ENCODE measurements at places on chromosomes 1 and 21. TPM values are rescaled to one million over a fixed set of nuclear protein-coding genes. Genes with fewer than 3 reads are reported as not detected.

C8A gene
- not detected for total RNA-seq

CITED4 gene
- total RNA-seq: 24.4 TPM

RGS8 gene
- 0.05 TPM for total RNA-seq

HCN3 gene
- total RNA-seq: 1.2 TPM

COL9A2 gene
- total RNA-seq: 0.27 TPM

GABRD gene
- total RNA-seq: 0.41 TPM

DNA sequence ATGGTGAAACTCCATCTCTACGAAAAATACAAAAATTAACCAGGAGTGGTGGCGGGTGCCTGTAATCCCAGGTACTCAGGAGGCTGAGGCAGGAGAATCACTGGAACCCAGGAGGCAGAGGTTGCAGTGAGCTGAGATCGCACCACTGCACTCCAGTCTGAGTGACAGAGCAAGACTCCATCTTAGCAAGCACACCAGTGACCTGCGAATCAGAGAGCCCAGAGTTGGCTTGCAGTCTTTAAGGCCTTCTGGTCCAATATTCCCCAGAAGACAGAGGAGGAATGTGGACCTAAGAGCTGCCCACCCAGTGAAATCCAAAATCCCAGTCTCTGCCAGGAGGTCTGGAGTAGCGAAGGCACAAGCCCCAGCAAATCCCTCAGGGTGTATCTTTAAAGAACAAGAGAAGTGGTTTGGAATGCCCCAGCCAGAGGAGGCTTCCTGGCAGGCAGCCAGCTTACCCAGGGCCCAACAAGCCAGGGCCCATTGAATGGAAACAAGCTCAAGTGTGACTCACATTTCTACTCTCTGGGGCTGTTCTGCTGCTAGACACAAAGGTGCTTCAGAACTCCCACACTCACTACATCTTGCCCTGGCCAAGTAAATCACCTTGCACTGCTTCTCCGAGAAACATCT lies 23.9 kb downstream of the GPR161 start:
- no peaks in the 10 kb centered on the region for H3K27me3 ChIP-seq
- no peak overlapping the region for H3K4me3 ChIP-seq
- H3K36me3 ChIP-seq: no peaks in the 10 kb centered on the region
- no peaks in the 10 kb centered on the region for H3K4me1 ChIP-seq

DNA sequence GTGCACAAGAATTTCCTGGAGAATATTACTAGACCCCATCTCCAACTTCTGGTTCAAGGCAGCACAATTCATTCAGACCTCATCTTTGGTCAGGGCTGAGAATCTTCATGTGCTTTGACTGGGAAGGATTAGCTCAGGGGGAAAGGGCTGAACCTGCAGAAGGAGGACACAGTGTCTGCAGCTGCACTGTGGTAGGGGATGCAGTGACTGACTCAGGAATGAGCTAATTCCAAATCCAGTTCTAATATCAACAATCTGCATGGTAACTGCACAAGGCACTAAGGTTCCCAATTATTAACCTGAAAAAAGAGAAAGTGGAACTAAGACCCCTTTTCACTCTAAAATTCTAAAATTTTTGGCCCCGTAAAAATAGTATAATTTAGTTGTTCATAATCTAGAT lies 31.6 kb downstream of the TTLL7 start:
- no peak for DNase-seq
- no peaks in the 10 kb centered on the region for H3K36me3 ChIP-seq
- peaks cover 22% of the 10 kb centered on the region for H3K4me1 ChIP-seq
- H3K4me3 ChIP-seq: no peak overlapping the region
- H3K27me3 ChIP-seq: no peaks in the 10 kb centered on the region
- no peak overlapping the region for H3K27ac ChIP-seq

GRCh38 chr1:11792106-11792505 lies 13.7 kb downstream of the MTHFR start:
- H3K36me3 ChIP-seq: peaks cover 43% of the 10 kb centered on the region
- H3K4me3 ChIP-seq: peak overlapping the region; percentile 37
- DNase-seq: peak; percentile 69
- no peaks in the 10 kb centered on the region for H3K27me3 ChIP-seq

GRCh38 chr1:6466023-6466422 lies at the start of gene TNFRSF25:
Gene TNFRSF25 (minus strand): TSS chr1:6466173. CDS start chr1:6466107, 66 bp downstream.
- peaks cover 23% of the 10 kb centered on the region for H3K4me1 ChIP-seq
- H3K27ac ChIP-seq: peak within 1 kb of the TSS; percentile 2
- peaks cover 21% of the 10 kb centered on the region for H3K27me3 ChIP-seq
- H3K36me3 ChIP-seq: peaks cover 56% of the 10 kb centered on the region
- peak within 1 kb of the TSS; percentile 14 for H3K4me3 ChIP-seq

GRCh38 chr1:202058001-202058908 lies 47.9 kb downstream of the ELF3 start:
- no peak overlapping the region for H3K27ac ChIP-seq
- H3K36me3 ChIP-seq: no peaks in the 10 kb centered on the region
- H3K4me1 ChIP-seq: peaks cover 6% of the 10 kb centered on the region
- no peak overlapping the region for H3K4me3 ChIP-seq
- DNase-seq: no peak

- no peak overlapping the region for H3K27ac ChIP-seq
- H3K4me1 ChIP-seq: no peaks in the 10 kb centered on the region
- no peak overlapping the region for H3K4me3 ChIP-seq
- H3K27me3 ChIP-seq: peaks cover 77% of the 10 kb centered on the region
- DNase-seq: peak; percentile 4
Observed at GRCh38 chr1:3011631-3012455, 9.4 kb upstream of the ACTRT2 start.

GRCh38 chr1:211566431-211567025 lies 12.4 kb downstream of the SLC30A1 start:
- no peaks in the 10 kb centered on the region for H3K27me3 ChIP-seq
- no peak for DNase-seq
- H3K36me3 ChIP-seq: no peaks in the 10 kb centered on the region
- H3K27ac ChIP-seq: no peak overlapping the region
- no peaks in the 10 kb centered on the region for H3K4me1 ChIP-seq

- no peak for DNase-seq
- H3K4me1 ChIP-seq: peaks cover 26% of the 10 kb centered on the region
- no peaks in the 10 kb centered on the region for H3K27me3 ChIP-seq
- H3K27ac ChIP-seq: no peak overlapping the region
- no peak overlapping the region for H3K4me3 ChIP-seq
Observed at GRCh38 chr1:247113094-247113497, 8.9 kb upstream of the ZNF669 start.

- H3K27ac ChIP-seq: peak overlapping the region; percentile 99
- peaks cover 42% of the 10 kb centered on the region for H3K36me3 ChIP-seq
- peak; percentile 50 for DNase-seq
Observed at GRCh38 chr1:173478094-173478674, 1.0 kb downstream of the PRDX6 start.

- no peak overlapping the region for H3K4me3 ChIP-seq
- peaks cover 6% of the 10 kb centered on the region for H3K27me3 ChIP-seq
- no peaks in the 10 kb centered on the region for H3K36me3 ChIP-seq
- H3K4me1 ChIP-seq: no peaks in the 10 kb centered on the region
- H3K27ac ChIP-seq: no peak overlapping the region
- DNase-seq: no peak
Observed at GRCh38 chr21:41631564-41632461, 123.9 kb upstream of the TMPRSS2 start.

DNA sequence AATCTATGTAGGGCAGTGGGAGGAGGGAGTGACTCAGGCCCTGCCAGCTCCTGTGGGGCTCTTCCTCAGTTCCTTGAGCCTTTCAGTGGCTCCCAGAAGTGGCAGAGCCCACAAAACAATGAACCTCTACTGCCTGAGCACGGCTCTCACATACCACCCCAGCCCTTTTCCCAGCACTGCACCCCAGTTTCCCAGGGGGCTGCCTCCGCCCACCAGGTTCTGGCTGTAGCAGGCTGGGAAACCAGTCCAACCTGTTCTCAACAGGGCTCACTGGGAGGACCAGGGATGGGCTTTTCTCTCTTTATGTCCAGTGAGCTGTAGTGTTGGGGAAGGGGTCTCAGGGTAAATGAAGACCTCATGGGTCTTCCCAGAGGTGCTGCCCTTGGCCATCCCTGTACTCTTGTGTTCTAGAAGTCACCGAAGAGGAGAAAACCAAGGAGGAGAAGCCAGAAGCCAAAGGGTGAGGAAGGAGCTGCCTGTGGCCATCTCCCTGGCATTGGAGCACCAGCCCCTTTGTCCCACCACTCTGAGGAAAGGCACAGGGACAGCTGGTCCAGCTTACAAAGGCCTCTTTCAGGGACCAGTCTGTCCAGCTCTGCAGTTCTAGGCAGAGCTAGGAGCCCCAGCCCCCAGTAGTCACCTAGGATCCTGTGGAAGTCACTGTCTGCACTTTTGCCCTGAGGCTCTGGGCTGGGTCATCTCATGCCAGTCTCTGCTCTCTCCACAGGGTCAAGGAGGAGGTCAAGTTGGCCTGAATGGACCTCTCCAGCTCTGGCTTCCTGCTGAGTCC lies 3.5 kb downstream of the MARCKSL1 start:
- peaks cover 32% of the 10 kb centered on the region for H3K4me1 ChIP-seq
- no peaks in the 10 kb centered on the region for H3K27me3 ChIP-seq
- no peak overlapping the region for H3K27ac ChIP-seq
- no peak for DNase-seq
- H3K36me3 ChIP-seq: peaks cover 61% of the 10 kb centered on the region
- no peak overlapping the region for H3K4me3 ChIP-seq

DNA sequence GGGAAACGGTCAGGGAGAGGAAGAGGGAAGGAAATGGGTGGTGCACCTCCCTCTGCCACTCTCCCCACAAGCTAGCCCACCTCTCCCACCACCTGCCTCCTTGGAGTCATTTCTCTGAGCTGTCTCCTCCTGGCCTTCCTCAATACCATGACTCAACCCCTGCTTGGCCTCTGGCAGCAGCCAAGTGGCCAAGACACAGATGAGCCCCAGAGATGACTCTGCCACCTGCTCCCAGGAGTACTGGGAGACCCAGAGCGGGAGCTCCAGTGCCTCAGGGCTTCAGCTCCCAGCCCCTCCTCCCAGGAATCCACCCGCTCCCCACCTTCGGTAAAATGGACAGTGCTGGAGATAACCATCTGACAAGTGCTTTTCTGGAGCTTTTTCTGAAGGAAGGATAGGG lies 2.6 kb downstream of the S100A16 start:
- H3K27ac ChIP-seq: peak overlapping the region; percentile 90
- H3K4me3 ChIP-seq: peak overlapping the region; percentile 2
- H3K27me3 ChIP-seq: no peaks in the 10 kb centered on the region
- DNase-seq: no peak
